ENCODE measurements at places on chromosomes 1 and 21.

- no peak for DNase-seq
Observed at GRCh38 chr1:151145304-151146071, 943 bp downstream of the SEMA6C start.

DNA sequence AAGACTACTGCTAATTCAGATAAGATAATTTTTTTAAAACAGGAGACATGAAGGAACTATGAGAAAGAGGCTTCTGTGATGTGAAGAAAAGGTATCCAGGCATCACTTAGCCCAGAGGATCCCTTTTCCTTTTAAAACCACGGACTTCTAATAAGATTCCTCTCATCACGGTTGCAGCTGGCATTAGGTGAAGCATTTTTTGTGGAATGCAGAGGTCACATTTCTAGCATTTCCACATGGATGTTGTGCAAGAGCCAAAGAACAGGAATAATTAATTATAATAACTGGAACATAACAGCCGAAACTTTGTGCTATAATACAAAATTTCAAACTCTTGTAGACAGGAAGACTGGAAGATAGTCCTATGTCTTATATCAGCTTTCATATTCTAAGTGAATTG, 27.6 kb downstream of the CYP2J2 start:
- DNase-seq = no peak

DNA sequence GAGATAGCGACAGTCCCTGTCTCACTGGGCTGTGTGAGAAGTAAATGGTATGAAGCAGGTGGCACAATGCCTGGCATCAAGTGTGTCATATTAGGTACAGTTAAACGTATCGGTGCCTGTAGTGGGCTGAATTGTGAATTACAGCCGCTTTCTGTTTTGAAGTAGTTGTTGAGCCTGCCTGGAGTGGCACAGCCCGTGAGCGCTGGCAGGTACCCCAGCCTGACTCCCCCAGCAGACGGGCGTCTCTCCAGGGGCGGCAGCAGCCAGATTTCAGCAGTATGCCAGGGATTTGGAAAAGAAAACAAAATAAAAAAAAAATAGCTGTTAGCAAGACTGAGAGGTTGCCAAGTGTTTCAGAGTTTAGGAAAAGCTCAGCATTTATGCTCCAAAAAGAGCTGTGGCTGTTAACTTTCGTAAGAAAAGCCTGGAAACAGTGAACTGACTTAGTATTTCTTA, 26.6 kb upstream of the GPR153 start:
- DNase-seq = no peak

DNA sequence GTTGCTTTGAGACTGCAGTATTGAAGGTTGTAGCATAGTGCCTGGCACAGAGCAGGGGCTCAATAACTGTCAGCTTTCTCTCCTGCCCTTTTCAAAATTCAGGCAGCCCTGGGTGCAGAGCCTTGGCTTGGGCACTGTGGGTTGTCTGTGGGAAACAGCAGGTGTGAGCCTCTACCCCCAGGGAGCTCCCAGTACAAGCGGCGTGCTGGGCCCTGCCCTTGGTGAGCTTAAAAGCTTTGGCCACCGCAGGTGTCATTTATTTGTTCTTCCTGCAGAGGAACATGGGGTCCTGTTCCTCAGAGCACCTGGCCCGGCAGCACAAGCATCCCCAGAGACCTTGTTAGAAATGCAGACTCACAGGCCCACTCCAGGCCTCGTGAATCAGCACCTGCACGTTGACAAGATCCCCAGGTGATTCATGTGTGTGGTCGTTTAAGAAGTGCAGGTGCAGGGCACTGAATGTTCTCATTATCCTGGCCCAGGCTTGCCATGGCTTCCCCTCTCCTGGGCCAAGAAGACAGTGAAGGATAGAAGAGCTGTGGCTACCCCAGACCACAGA, 29.9 kb upstream of the IGSF21 start:
- DNase-seq = no peak

DNA sequence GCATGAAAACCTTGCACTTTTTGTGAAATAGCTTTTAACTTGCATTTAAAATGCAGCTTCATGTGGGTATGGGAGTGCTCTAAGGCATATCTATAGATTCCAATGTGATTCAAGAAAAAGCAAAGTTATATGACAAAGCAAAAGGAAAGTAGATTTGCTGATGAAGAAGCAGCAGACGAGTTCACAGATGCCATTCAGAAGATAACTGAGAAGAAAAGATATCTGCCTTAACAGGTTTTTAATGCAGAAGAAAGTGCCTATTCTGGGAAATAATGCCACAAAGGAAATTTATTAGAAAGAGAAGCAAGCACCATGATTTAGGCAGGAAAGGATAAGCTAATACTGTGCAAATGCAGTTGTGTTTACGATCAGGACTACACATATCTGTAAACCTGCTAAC, 68.1 kb downstream of the PHTF1 start:
- DNase-seq = no peak

- no peak for DNase-seq
Observed at GRCh38 chr1:65880611-65881010, 87.9 kb downstream of the PDE4B start.

DNA sequence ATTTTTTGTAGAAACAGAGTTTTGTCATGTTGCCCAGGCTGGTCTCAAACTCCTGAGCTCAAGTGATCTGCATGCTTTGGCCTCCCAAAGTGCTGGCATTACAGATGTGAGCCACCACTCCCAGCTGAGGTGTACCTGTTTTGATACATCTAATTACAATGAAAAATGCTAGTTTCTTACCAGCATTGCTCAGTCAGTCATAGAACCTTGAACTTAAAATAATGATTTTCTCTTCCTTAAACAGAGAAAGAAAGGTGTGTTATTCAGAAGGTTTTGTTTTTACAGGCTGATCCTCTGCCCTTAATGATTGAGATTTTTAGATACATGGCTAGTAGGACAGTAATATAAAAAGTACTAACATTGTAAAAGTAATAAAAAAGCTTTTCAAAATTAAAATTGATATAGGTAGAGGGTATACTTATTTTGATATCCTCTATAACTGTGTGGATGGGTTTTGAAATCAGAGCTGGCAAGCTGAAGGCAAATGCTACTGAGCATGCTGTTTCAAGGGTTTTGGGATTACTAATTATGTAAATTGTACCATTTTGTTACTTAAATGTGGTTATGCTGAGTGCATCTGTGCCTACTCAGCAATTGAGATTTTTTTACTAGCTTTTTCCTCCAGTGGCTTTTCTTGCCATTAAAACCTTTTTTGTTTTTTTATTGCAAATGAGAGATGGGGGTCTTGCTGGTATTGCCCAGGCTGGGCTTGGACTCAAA, 16.1 kb downstream of the PRRC2C start:
- DNase-seq = no peak

- no peak for DNase-seq
Observed at GRCh38 chr1:232986527-232986922, 36.1 kb downstream of the NTPCR start.

GRCh38 chr1:225631021-225631663, 21.8 kb downstream of the ENAH start:
- DNase-seq = no peak

GRCh38 chr1:203426366-203426765, 49.2 kb upstream of the PRELP start:
- DNase-seq = no peak

- no peak for DNase-seq
Observed at GRCh38 chr1:101022294-101022693, 3.3 kb downstream of the DPH5 start.

GRCh38 chr1:2160451-2161300, 33.9 kb downstream of the FAAP20 start:
- no peak for DNase-seq

- DNase-seq = no peak
Observed at GRCh38 chr1:53705446-53706096, 33.4 kb downstream of the GLIS1 start.

- no peak for DNase-seq
Observed at GRCh38 chr1:174448974-174449373, 1.2 kb downstream of the GPR52 start.

GRCh38 chr1:3004285-3005205, 16.7 kb upstream of the ACTRT2 start:
- no peak for DNase-seq

DNA sequence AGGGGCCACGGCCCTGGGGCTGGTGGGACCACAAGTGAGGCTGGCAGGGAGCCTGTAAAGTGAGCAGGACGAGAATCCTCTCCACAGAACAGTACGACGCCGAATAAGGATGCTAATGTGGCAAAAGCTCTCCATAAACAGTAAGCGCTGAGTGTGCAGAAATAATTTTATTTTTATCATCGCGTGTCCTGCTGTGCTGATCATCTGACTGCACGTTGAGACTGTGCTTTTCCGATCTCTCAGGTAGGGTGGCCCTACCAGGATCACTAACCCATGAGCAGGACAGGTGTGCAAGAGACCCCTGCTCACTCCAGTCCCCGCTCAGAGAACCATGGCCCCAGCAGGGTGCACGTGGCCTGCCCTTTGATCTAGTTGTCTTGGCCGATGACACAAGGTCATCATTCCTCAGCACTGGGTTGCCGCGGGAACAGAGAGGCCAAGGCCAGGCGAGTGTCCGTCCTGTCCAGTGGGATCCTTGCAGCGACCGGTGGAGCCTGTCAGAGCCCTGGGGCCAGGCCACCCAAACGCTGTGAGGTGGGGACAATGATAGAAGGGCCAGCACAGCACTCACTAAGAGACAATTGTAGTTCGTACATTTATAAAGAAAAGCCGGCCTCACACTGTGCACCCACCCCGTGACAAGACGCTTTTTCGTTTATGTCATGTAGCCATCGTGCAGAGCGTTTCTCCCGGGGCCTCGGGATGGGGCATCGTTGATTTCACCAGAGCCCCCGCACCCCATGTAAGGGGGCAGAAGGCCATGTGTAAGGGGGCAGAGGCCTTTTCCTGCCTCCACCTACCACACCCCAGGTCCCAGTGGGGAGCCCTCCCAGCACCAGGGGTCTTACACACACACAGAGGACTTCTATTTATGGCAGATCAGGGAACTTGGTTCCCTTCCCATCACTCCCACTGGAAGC, 52.7 kb upstream of the ADARB1 start:
- no peak for DNase-seq

GRCh38 chr1:156857532-156857931, 1.4 kb downstream of the INSRR start:
- no peak for DNase-seq

- DNase-seq = no peak
Observed at GRCh38 chr1:205950280-205950679, 7.0 kb upstream of the SLC26A9 start.

DNA sequence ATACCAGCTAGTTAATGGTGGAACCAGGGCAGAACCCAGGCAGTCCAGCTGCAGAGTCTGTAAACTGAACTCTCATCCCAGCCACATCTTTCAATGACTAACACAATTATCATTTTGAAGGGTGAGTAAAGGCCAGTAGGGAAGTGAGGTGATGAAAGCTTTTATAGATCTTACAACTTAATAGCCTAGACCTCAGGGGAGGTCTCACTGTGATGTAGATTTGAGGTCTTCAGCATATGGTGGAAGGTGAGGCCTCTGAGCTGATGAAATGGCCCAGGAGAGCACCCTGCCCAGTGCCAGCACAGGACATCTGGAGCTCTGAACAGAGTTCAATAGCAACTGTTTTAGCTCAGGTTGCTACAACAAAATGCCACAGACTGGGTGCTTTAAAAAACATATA, 44.8 kb upstream of the POU2F1 start:
- no peak for DNase-seq

DNA sequence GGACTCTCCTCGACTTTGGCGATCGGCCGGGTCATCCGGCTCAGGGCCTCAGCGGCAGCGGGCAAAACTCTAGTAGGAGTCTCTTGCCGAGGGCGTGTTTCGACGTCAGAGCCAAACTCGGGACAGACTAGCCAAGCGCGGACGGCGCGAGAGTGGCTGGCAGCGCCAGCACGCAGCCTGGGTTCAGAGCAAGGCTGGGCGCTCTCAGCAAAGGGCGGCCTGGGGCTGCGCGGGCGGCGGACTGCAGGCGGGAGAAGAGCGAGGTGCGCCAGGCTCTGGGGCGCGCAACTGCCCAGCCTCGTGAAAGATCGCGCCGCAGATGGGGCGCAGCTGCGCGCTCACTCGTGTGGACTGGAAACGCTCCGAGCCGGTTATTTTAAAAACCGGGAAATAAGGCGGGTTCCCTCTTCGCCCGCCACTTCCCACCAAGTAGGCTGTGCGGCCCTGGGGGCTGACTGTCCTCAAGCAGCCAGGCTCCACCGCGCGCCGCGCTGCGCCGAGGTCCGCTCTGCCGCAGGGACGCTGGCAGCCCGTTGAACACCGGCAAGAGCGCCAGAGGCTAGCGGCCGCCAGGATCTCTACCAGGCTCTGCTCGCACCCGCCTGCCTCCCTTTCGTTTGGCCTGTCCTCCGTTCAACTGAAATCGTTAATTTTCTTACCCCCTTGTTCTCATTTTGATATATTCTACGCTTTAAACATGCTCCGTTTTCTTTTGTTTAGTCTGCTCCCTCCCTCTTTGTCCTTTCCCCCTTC, 2.4 kb downstream of the ALX3 start:
- DNase-seq = no peak

DNA sequence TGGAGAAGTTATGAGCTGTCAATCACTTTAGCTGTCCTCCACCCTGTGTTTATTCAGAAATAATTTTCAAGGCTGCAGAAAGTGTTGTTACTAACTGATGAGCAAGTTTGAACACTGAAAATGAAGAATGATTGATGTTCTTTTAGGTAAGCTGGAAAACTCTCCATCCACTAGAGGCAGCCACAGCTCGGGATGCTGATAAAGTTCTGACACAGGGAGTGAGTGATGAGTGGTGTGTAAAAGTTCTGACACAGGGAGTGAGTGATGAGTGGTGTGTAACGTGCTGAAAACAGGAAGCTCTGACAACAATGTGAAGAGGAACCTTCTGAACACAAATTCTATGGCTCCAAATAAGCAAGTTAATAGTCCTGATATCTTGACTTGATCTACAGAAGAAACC, 197.5 kb upstream of the PTBP2 start:
- DNase-seq = no peak

DNA sequence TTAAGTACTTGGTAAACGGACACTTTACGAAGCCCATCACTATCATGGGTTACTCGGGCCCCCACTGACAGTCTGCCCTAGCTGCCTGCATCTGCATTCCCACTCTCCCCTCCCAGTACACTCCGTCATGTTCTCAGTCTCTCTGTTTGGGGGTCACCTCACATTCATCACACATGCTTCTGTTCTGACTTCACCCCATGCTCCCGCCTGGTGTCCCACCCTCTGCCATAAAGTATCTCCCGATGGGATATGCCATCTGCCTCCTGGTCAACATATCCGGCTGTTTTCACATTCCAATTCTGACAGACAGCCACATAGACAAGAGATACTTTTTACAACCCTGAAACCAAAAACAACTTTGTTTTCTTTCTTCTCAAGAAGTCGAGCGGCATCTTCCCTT, 1.0 kb downstream of the OLFML2B start:
- no peak for DNase-seq

GRCh38 chr1:73593364-73593763, 604.6 kb downstream of the LRRIQ3 start:
- DNase-seq = no peak
